ENCODE measurements at places on chromosomes 7 and 10.

GRCh38 chr7:127927348-127927696 lies 103.9 kb downstream of the LRRC4 start:
- DNase-seq: no peak

DNA sequence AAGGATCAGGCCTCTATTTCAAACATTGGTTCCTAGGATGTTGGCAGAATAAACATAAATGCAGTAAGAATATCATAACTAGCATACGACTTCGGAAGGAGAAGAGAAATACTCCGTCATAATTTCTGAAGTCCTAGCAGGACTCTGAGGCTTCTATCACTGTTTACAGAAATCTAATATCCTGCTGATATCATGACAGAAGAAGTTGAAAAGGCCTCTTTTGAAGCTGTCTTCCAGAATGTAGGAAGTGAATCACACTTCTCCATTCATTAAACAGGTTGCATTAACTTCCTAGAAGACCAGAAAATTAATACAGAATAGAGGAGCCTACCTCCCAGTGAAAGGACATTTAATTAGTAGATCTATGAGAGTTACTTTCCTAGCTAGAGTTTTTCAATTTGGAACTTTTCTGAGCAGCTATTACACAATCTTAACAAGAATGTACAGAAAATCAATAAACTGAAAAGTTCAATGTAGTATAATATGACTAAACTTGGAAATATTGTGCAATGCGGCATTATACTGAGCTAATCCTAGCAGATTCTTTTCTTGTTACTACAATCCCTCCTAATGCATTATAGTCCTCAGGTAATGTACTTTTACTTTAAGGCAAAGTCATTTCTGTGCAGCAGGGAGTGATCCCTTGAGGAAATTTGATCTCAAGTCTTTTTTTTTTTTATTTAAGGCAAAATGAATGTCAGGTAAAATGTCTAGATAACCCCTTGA lies 622.6 kb upstream of the CELF2 start:
- DNase-seq: no peak

DNA sequence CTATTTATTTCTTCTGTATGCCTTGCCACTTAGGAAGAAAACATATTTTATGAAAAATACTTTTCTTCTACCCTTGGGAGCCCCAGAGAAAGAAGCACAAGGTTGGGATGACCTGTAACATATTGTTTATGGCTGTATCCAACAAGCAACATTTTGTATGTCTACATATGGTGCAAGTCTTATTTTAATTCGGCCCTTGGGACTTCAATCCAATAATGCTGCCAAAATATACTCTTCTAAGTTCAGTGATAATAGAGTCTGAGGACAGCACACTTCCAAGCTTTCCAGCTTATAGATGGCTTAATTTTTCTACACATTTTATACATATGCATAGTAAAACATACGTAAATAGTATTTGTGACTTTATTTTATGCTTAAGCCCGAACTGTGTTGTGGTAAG lies 318.5 kb upstream of the SEMA3A start:
- DNase-seq: no peak

GRCh38 chr10:102119417-102120141 lies 589 bp downstream of the LDB1 start:
- no peak for DNase-seq

DNA sequence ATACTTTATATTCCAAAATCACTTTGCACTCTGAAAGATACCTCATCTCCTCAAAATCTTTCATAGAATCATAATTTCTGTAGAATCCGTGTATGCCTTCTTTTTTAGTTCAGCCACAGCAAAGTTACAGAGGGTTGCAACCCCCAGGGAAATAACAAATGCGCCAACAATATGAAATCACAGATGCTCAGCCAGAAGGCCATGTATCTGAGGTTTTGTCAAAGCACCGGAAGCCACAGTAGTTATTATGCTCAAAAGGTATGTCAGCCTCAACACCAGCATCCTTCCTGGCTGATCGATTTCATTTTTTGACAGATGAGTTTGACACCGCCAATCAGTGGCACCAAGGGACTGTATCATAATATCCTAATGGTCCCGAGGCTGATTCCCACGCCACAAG lies 204.1 kb downstream of the KCNMA1 start:
- no peak for DNase-seq

DNA sequence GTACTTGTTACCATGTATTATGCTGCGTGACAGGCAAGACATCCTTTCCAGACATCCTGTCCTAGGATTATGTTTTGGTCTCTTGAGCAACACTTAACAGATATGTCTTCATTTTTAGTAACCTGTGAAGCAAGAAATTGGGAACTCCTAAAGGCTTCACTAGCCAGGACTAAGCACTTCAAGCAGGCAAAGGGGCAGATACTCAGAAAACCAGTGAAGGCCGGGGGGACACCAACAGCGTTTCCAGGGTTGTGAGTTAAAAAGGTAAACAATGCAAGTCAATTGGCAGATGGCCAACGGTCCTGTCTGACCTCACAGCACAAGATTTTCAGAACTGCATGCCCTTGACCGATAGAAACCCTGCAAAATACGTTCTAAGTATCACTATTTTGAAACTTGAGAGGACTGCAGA lies 77.6 kb upstream of the SFMBT2 start:
- DNase-seq: no peak

GRCh38 chr7:2120251-2120660 lies 112.5 kb downstream of the MAD1L1 start:
- no peak for DNase-seq

Measured in NCI-H1930 (cell line).